ENCODE measurements at places on chromosomes 13 and 19. TPM values are rescaled to one million over a fixed set of nuclear protein-coding genes. Genes with fewer than 3 reads are reported as not detected.

- no peak overlapping the region for H3K4me3 ChIP-seq
- no peaks in the 10 kb centered on the region for H3K4me1 ChIP-seq
- DNase-seq = no peak
- H3K36me3 ChIP-seq = peaks cover 48% of the 10 kb centered on the region
- H3K27me3 ChIP-seq = no peaks in the 10 kb centered on the region
Observed at GRCh38 chr13:102854675-102855074, 8.8 kb downstream of the ERCC5 start.

GRCh38 chr19:2424686-2425621, 2.4 kb downstream of the TIMM13 start:
- peaks cover 48% of the 10 kb centered on the region for H3K4me1 ChIP-seq
- H3K27me3 ChIP-seq = no peaks in the 10 kb centered on the region
- H3K36me3 ChIP-seq = peaks cover 5% of the 10 kb centered on the region

- no peak overlapping the region for H3K27ac ChIP-seq
- H3K4me1 ChIP-seq = no peaks in the 10 kb centered on the region
- no peak overlapping the region for H3K4me3 ChIP-seq
- H3K27me3 ChIP-seq = no peaks in the 10 kb centered on the region
Observed at GRCh38 chr13:79456656-79457365, 24.1 kb upstream of the NDFIP2 start.

DNA sequence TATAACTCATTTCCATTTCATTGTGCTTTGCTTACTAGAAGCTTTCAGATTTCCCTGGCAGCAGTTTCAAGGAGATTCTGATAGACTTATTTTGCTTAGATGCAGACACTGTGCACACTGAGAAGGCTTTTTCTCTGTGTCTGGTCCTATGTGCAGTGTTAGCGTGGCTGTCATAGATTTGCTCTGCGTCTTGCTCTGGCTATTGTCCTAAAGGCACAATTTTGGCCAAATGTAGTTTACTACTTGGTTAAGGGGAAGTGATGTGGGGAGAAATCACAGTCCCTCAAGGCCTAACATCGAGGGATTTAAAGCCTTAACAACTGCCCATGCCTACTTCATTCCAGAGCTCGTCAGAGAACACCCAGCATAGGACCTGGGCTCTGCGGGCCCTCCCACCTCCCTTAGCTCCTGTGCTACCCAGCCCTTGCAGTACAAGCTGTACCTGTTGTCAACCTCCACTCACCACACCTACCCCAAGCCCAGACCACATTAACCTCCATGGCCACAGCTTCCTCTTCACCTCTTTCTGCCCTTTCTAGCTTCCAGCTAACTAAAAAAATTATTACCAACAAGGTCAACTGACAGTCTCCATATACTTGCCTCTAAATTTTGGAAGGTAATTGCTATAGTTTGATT, 38.9 kb upstream of the KATNAL1 start:
- no peaks in the 10 kb centered on the region for H3K27me3 ChIP-seq
- no peaks in the 10 kb centered on the region for H3K36me3 ChIP-seq
- H3K4me1 ChIP-seq = peaks cover 15% of the 10 kb centered on the region
- no peak overlapping the region for H3K27ac ChIP-seq
- H3K4me3 ChIP-seq = no peak overlapping the region

DNA sequence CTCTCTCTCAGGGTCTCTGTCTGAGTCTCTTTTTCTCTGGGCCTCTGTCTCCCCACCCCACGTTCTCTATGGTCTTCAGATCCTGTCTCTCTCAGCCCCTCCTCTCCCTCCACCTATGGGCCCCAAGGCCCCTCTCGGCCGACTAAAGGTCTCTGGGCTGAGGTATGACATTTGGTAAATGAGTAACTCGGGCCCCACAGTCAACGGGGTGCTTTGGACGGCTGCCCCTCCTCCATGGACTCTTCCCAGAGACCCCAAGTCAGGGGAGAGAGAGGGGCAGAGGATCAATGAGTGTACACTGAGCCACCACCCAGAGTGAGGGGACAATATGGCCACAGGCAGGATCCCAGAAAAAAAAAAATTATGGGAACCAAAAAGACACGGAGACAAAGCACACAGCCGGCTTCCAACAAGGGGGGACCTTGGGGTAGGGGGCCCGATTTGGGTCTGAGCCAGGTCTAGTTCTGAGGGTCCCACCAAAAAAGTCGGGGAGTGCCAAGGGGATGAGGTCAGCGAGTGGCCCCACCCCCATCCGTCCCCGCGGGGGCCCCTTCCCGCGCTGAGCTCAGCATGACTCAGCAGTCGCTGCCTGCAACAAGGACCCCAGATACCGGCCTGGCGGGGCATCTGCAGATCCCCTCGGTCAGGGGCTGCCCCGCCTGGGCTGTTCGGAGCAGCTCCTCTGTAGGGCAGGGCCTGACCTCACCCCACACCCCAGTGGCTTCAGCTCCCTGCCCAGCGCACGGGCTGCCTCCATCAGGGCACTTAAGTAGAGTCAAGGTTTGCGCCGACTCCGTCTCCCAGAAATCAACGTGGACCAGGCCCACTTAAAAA, 1.5 kb upstream of the FTL start:
- no peaks in the 10 kb centered on the region for H3K27me3 ChIP-seq
- peak; percentile 88 for DNase-seq
- H3K4me1 ChIP-seq = peaks cover 53% of the 10 kb centered on the region

- H3K27ac ChIP-seq = no peak overlapping the region
- peaks cover 92% of the 10 kb centered on the region for H3K36me3 ChIP-seq
- no peaks in the 10 kb centered on the region for H3K27me3 ChIP-seq
- no peak overlapping the region for H3K4me3 ChIP-seq
- no peak for DNase-seq
Observed at GRCh38 chr19:14704450-14704849, 14.6 kb downstream of the ZNF333 start.

DNA sequence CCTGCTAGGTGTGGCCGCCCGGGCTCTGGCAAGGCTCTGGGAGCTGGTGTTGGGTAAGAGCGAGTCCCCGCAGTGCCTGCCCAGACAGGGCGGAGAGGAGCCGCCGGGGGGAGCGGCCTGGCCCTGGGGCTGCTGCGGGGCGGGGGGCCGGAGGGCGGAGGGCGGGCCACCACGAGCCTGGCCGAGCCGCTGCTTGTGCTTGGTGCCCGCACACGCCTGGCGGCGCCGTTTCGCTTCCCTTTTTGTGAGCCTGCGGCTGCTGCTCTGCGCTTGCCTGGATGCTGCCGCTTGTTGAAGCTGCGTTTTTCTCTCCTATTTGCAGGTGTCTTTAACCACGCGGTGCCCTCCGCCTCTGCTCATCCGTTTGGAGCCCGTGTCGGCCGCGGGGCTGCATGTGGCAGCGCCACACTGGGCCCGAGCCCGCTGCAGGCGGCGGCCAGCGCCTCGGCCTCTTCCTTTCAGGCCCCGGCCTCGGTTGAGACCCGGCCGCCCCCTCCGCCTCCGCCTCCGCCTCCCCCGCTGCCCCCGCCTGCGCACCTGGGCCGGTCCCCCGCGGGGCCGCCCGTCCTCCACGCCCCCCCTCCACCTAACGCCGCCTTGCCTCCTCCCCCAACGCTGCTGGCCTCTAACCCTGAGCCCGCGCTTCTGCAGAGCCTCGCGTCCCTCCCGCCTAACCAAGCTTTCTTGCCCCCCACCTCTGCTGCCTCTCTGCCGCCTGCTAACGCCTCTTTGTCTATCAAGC, 8.5 kb downstream of the PLEKHJ1 start:
- DNase-seq = no peak
- H3K27me3 ChIP-seq = no peaks in the 10 kb centered on the region
- peaks cover 72% of the 10 kb centered on the region for H3K36me3 ChIP-seq
- no peak overlapping the region for H3K27ac ChIP-seq

The OR7C1 gene
- not detected for total RNA-seq

The C19orf85 gene
- not detected for total RNA-seq
